ENCODE measurements at places on chromosomes 6 and 20.

- DNase-seq = no peak
Observed at GRCh38 chr6:1912731-1913130, 303.0 kb downstream of the FOXC1 start.

DNA sequence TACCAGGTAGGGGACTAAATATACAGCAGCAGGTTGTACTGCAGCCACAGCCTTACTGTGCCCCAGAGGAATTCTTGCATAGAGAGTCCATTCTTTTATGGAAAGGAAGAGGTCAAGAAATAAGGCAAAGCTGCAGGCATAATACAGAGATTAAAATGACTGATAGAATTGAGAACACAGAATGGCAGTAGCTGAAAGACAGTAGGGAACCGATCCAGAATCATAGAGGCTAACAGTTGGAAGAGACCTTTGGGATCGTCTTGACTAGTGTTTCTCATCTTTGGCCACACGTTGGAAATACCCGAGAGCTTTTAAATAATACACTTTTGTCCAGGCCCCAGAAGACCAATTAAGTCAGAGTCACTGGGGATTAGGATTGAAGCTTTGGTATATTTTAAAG lies 492.6 kb upstream of the SOX4 start:
- DNase-seq = no peak

DNA sequence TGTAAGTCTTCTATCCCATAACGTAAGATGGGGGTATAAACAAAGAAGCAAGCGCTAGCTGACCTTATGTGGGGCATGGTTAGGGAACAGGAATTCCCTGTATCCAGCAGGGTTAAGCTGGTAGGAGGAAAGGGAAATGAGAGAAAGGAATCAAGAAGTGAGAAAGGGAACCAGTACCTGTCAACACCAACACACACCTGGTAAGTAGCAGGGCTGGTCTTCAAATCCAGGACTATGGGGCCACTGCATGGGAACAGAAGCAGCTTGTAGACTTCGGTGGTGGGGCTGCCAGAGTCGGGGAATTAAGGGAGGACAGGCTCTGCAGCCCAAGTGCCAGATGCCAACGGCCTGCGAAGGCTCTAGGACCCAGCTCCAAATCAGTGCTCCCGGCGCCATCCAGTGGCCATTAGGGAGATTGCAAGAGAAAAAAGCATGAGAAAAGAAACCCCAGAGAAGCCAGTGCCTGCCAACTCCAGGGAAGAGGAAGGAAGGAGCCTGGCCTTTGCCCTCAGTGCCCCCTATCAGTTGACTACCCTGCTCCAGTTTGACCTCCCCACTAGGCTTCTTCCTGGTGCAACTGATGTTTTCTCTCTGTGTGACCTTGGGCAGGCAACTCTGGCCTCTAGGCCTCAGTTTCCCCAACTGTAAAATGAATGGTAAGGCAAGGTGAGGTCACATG lies 15.8 kb upstream of the RBPJL start:
- DNase-seq = peak; percentile 64

GRCh38 chr20:50260479-50261221 lies 70.0 kb downstream of the CEBPB start:
- no peak for DNase-seq

GRCh38 chr6:140480852-140481251 lies 1106.4 kb upstream of the CITED2 start:
- no peak for DNase-seq

GRCh38 chr6:107304421-107305025 lies 154.8 kb downstream of the PDSS2 start:
- DNase-seq = no peak

DNA sequence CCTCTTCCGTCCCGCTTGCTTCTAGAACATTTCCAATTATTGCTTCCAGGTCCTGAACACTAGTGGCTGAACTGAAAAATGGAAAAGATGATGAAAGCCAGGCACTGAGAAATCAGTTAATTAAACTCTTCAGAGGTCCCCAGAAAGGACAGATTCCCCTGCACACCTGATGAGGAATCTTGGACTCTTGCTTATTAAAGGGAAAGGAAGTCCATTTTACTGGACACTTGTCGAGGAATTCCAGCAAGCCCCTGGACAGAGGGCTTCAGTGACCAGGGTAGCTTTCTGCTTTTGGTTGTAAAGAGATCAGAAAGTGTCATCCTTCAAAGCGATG lies 47.8 kb upstream of the CDYL start:
- no peak for DNase-seq

DNA sequence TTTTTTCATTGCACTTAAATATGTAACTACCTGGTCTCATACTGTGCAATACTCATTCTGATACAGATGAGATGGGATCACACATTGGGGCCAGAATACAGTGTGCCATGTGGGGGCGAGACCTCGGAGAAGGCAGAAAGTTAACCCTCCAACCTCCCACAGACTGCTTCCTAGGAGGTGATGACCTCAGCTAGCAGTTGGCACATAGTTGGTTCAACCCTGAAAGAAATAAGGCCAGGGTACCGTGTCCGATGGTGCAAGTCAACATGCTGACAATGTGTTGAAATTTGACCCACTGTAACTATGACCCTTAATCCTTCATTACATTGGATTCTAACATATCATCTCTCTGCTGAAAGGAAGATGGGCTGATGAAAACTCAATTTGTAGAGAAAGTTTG lies 61.9 kb downstream of the GJA10 start:
- no peak for DNase-seq

GRCh38 chr20:30815577-30816181 lies 441.8 kb upstream of the DEFB115 start:
- no peak for DNase-seq

GRCh38 chr20:19809505-19809904 lies 51.4 kb downstream of the RIN2 start:
- no peak for DNase-seq

- no peak for DNase-seq
Observed at GRCh38 chr6:6315660-6316059, 4.8 kb downstream of the F13A1 start.

- DNase-seq = no peak
Observed at GRCh38 chr6:140985679-140986275, 1146.9 kb upstream of the GJE1 start.

DNA sequence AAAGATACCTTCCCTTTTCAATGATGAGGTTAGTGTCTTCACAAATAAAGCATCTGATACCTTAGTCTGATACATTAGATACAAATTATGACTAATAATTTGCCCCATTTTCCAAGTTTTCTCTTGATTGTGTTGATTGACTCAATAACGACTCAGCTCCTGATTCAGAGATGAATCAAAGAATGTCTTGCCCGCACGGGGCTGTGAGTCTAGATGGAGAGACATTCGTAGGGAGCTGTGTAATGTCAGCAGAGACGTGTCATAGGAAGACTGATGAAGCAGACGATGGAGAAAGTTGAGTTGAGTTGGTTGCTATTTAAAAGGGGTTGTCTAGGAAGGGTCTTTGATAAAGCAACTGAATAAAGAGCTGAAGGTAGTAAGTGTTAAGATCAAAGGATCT lies 78.2 kb downstream of the TSHZ2 start:
- no peak for DNase-seq

- no peak for DNase-seq
Observed at GRCh38 chr6:123276546-123276980, 280.5 kb downstream of the CLVS2 start.

GRCh38 chr6:147922799-147923198 lies 414.3 kb downstream of the SAMD5 start:
- no peak for DNase-seq

DNA sequence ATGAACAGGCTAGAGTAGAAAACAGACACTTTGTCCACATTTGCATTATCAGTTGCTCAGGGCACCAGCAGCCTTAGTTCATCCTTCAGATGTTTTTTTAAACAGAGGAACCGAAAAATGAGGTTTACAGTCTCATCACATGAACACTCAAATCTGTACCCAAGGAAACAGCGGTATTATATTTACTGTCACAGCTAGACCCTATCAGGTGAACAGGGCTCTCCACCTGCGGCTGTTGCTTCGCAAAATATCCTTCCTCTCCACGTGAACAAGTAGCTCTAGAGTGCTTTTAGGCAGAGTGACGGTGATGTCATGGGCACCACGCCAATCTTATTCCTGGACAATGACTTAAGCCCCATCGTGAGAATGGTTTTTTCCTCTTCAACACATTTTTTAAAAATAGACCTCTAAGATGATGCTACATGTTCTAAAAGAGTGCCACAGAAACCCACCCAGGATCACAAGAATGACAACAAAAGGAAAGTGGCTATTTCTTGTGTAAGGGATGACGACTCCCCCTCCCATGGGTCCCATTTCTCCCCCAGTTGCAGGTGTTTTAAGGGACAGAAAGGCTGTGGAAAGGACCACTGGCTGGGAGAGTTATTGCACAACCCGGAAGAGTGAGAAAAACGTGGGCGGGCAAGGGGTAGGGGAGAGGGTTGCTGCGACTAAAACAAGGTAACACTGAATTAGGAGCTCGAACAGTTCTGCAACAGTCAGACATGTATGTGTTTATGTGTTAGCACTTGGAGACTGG lies 77.7 kb downstream of the EFHC1 start:
- DNase-seq = no peak

DNA sequence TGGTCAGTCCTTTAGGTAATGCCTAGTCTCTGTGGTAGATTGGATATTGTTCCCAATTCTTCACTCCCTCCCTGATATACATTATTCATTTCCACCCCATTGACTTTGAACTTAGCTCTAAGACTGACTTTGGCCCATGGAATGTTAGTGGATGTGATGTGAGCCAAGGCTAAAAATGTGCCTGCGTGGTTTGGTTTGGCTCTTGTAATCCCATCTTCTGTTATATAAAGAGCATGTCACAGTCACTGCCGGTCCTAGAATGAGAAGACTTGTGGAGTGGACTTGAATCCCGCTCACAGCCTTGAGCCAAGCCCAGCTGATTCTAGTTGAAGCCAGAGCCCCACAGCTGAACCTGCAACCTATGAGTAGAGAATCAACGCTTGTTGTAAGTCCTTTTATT lies 23.6 kb upstream of the DNAAF9 start:
- DNase-seq = no peak

GRCh38 chr6:121951123-121951522 lies 448.3 kb upstream of the HSF2 start:
- no peak for DNase-seq

DNA sequence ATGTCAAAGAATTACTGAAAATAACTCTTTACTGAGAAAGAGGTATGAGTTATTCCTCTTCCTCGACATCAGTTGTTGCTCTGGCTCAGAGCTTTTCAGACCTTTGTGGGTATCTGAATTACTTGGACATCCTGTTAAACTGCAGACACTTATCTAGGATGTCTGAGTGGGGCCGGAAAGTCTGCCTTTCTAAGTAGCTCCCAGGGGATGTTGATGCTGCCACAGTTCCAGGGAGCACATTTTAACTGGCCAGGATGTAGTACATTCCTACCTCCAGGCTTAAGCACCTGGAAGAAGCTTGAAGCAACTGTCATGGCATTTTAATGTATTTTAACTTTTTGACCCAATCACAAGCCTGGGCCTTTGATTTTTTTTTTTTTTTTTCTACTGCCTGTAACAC lies 265.8 kb upstream of the PLCB4 start:
- DNase-seq = no peak

GRCh38 chr6:44133003-44133931 lies 5.9 kb downstream of the TMEM63B start:
- peak; percentile 67 for DNase-seq

DNA sequence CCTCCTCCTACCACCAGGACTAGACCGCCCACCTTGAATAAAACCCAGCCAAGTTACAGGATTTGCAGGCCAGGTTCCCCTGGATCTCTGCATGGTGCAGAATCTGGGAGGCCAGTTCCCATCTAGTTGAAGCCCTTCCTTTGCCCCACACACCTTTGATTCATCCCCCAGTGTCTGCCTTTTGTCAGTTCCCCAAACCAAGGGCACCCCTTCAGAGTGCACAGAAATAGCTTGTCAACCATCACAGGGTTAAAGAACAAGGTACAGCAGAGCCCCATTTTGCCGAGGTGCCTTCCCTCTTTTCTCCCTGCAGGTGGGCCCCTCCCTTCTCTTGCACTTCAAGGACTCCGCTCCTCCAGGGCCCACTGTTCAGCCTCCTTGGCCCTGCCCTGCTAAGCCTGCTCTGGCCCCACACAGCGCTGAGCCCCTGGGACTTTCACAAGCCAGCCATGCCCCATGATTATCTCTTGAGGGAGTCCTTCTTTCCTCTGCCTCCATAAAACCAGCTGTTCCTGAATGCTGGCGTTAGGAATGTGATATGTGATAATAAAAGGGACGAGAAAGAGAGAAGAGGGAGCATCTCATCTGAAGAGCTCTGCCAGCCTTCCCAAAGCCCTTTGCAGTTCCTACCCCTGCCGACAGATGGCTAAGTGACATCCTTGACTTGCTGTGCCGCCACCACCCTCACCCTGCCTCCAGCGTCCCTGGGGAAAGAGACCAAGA lies 280.3 kb downstream of the CDC5L start:
- no peak for DNase-seq

GRCh38 chr20:47348539-47349142 lies 7.9 kb downstream of the ZMYND8 start:
- DNase-seq = no peak

- DNase-seq = no peak
Observed at GRCh38 chr6:45614488-45615285, 237.0 kb upstream of the SUPT3H start.

GRCh38 chr20:14291502-14291901 lies 45.9 kb downstream of the FLRT3 start:
- no peak for DNase-seq

Data from frontal cortex (tissue), 4 donors.